ENCODE measurements at places on chromosomes 6 and 20.
A peak's percentile ranks its signal among the peaks of the same experiment; 100 is the strongest.

GRCh38 chr6:130620338-130620781 is 206.8 kb upstream of the SMLR1 start:
- no peak for DNase-seq

- DNase-seq: peak; percentile 5
These were observed 31.8 kb downstream of the ABRACL start for GRCh38 chr6:139060332-139060731.

GRCh38 chr6:2914318-2914660 is 11.2 kb upstream of the SERPINB9 start:
- DNase-seq: peak; percentile 13

DNA sequence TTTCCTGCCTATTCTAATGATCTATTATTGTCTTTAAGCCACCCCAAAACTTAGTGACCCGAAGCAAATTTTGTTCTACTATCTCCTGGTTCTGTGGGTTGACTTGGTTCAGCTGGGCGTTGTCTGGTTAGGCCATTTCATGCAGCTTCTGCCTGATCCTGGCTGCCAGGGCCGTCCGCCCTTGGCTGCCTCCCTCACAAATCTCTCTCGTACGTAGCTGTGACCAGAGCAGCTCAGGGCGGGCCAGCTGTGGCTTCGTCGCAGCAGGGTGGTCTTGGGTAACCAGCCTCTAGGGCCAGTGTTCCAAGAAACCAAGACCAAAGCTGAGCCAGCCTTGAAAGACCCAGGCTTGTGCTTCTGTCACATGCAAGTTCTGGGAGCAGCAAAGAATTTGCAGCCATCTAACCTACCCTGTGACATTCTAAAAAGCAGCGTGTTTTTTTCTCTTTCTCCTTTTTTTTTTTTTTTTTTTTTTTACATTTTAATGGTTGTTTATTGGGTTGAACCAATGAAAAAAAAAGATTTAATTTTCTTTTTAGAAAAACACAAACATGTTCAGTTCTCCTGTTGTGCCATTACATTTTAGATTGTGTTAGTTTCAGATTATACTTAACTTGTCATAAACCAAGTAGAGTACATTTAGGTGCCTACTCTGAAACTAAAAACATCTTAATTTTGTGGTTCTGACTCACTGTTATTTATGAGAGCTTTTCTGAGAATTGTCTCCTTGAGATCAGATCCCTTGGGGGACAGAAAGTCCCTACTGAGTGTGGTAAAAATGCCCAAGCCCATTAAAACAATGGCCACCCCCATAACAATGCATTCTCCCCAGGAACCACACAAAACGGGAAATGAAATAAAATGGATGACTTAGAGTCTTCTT is 83.9 kb downstream of the ZDHHC14 start:
- DNase-seq: no peak

DNA sequence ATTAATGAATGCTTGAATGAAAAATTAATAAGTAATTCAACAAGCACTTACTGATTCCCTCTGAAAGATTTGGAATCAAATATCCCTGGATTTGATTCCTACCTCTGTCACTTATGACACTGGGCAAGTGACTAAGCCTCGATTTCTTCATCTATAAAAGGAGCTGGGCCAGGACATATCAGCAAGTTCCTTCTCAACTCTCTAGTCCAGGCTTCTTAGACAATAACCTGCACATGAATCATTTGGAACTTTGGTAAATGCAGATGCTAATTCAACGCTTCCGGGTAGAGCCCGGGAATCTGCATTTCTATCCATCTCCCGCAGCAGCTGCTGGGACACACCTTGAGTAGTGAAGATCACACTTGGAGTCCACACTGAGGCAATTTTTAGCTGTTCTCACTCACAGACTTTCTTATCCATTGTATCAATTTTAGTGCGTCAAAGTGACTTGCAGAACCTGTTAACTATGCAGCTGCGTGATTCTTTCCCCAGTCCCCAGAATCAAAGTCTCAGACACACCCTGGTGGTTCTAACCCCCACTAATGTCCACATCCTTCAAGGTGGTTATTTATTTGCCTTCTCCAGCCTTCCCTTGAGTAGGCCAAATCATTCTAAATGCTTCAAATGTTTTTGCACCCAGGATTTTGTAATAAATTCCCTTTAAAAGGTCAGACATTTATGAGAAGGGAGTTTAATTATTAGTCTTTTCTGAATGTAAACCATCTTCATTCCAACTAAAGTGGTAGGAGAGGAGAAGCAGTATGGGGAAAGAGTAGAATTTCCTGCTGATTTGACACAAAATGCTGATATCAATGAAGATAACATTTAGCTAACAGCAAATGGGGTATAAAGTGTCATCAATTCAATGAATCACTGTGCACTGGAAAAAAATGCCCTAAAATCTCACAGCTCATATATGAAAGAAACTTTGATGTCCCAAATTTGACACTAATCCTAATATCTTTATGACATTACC is 26.0 kb upstream of the CCND3 start:
- DNase-seq: no peak

DNA sequence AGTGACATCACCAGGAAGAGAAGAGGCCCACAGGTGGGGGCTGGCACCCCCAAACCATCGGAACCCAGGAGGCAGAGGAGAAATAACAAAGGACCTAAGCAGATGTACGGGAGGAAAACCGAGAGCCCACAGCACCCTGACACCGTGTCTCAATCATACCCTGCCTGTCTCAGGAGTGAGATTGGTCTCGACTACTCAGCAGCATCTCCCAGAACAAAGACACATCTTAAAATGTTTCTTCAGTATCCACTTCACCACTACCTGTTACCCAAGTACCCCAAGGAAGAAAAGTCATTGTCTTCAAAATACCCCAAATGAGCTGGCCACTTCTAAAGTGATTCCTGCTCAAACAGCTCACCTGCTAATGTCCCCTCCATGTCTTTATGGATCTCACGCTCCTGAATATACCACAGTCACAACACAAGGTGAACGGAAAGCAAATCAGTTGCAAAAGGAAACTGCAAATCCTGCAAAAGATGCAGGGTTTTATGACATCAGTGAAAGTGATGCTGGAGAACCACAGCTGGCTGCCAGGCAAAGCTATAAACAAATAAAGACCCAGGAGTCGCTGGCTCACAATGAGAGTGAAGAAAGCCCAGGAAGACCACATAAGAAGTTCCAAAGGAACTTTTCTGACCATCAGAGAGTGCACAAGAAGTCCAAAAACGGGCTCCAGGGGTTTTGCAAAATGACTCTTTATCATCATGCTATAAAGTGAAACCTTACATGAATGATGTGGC is 44.1 kb downstream of the PREX1 start:
- DNase-seq: peak; percentile 43

DNA sequence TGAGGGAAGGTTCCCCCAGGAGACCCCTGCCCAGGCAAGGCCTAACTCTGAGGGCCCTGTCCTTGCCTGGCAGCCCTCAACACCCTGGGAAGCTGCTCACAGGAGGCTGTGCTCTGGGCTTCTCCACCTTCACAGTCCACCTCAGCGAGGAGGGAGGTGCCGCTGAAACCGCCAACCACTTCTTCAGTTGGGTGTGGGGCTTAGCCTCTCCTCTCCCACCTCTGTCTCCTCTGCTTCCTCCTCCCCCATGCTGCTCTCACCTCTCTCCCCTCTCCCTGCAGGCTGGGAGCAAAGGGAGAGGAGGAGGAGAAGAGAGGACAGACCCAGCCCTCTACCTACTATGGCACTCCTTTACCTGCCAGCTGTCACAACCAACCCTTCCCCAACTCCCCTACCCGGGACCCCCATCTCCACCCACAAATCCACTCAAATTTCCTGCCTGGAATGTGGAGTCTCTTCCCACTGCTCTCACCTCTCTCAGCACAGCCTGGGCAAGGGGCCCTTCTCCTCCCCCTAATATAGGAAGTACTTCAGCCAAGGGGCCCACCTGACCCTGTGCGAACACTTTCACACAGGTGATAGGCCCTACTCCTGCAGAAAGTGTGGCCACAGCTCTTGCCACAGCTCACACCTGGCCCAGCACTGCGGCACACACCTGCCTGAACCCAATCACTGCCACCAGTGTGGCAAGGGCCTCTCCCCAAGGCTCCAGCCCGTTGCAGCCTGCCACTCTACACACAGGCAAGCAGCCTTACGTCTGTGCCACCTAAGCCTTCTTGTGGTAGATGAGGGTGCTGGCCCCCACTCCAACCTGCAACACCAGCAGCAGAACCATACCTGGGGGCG is 7.2 kb downstream of the RING1 start:
- no peak for DNase-seq

- DNase-seq: no peak
These were observed 209.1 kb upstream of the JARID2 start for GRCh38 chr6:15036690-15037245.
